ENCODE measurements at places on chromosomes 7 and 10. TPM values are rescaled to one million over a fixed set of nuclear protein-coding genes. Genes with fewer than 3 reads are reported as not detected.
A peak's percentile ranks its signal among the peaks of the same experiment; 100 is the strongest.

DNA sequence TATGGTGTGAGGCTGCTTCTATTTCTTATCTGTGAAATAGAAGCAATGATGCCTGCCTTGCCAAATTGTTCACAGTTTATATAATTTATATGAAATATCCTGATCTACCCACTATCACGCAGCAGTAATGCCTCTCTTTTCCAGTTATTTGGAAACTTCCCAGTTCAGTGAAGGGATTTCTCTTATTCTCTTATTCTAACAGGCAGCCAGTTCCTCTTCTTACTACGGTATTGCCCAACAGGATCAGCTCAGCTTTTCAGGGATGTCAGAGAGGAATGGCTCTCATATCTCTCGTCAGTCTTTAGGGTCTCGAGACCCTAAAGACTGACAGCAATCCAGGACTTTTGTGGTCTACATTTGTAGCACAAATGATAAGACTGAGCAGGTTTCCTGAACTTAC is 215.6 kb downstream of the CREB5 start:
- DNase-seq = no peak

The SLC39A12 gene
- not detected for total RNA-seq

DNA sequence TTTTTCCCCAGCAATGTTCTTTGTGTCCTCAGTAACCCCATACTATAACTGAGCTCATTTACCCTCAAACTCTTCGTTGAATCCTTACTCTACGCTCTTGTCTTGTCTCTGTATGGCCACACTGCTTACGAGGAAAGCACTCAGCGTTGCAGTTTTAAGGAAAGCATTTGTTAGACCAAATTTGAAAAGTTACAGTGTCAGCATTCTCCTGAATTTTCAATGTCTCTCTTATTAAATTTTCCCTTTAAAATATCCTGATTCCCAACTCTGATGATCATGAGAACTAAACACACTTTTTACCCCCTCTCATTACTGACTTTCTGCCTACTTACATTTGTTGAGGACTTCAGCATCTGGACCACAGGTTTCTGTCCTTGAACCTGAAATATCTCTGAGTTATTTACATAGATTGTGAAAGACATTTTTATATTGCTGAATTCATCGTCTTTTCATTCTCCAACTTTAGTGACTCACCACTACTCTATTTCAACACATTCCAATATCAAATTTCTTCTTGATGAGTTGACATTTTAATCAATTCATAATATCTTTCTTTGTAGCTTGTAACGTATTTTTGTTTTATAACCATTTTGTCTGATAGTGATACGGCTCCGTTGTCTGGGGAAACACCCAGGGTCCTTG is 19.8 kb upstream of the VWDE start:
- DNase-seq = peak; percentile 47

DNA sequence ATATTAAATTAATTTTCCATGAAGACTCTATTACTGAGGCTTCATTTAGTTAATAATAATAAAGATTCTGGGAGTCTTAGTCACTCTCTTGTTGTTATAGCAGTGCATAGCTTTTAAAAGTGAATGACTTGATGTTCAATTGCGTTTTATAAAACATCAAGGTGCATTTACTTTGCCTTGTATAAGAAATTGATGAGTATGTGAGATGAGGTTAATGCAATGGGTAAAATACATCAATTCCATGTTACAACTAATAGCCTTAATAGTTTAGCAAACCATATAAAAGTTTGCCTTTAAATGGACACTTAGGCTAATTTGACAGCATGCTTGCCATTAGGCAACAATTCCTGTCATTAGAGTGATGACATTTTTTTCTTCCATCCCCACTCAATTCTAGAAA is 173.6 kb upstream of the TEX47 start:
- no peak for DNase-seq

- no peak for DNase-seq
Observed at GRCh38 chr10:128322950-128323349, 196.7 kb upstream of the MKI67 start.

GRCh38 chr7:42833411-42833810 is 78.5 kb downstream of the C7orf25 start:
- DNase-seq = no peak

DNA sequence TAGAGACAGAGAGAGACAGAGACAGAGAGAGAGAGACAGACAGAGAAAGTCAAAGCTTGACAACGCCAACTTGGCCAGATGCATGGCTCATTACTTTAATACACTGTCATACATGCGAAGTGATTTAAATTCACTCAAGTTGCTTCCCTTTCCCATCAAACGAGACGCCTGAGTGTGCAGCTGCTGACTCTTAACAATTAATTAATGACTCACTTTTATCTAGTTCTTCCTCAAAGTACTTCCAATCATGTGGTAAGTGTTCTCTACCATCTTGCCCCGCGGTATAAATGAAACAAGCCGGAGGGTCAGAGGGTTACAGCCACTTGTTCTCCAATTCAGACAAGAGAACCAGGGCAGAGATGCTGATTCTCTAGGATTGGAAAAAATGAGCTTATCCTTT is 90.8 kb downstream of the SFMBT2 start:
- no peak for DNase-seq

- DNase-seq = no peak
Observed at GRCh38 chr7:868189-868486, 8.2 kb upstream of the GET4 start.

Measured in A172 (cell line).